ENCODE measurements at places on chromosomes 4 and X. TPM values are rescaled to one million over a fixed set of nuclear protein-coding genes. Genes with fewer than 3 reads are reported as not detected.

Gene CPLX1
- total RNA-seq: 3.0 TPM

Gene IL3RA
- total RNA-seq: 13.3 TPM

DNA sequence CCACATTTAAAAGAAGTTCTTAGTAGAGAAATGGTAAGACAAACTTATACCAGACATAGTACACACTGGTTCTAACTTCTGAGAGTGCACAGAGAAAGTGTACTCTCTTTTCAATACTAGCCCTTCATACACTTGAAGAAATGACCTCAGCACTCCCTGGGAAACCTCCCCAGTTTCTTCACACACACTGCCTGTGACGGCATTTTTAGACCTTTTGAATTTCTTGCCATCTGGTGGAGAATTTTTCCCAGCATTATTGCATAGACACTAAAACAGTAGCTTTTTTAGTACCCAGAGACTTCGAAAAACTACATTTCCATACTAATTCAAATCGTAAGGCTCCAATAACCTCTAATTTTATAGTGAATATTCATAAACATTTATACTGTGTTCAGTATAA is 341.6 kb upstream of the MAOA start:
- no peak for DNase-seq

GRCh38 chr4:134470544-134470943 is 269.0 kb upstream of the PABPC4L start:
- no peak for DNase-seq

DNA sequence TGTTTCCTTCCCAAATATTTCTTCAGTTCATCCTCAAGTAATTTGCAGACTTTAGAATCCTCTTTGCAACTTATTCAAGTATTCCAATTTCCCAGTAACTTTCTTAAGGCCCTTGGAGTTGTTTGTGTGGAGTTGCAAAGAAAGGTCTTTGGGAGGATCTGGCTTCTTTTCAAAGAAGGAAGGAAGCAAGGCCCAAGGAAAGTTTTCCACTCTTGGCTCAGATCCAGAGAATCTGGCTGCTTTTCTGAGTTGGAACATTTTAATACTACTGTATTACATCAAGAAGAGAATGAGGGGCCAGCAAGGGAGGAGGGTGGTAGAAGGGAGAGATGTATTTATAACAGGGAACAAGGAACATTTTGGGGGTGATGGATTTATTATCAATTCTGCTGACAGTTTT is 10.5 kb downstream of the CDX4 start:
- no peak for DNase-seq

- no peak for DNase-seq
Observed at GRCh38 chr4:140078366-140078765, 75.6 kb downstream of the MAML3 start.
